ENCODE measurements at places on chromosomes 4 and X. TPM values are rescaled to one million over a fixed set of nuclear protein-coding genes. Genes with fewer than 3 reads are reported as not detected.

DNA sequence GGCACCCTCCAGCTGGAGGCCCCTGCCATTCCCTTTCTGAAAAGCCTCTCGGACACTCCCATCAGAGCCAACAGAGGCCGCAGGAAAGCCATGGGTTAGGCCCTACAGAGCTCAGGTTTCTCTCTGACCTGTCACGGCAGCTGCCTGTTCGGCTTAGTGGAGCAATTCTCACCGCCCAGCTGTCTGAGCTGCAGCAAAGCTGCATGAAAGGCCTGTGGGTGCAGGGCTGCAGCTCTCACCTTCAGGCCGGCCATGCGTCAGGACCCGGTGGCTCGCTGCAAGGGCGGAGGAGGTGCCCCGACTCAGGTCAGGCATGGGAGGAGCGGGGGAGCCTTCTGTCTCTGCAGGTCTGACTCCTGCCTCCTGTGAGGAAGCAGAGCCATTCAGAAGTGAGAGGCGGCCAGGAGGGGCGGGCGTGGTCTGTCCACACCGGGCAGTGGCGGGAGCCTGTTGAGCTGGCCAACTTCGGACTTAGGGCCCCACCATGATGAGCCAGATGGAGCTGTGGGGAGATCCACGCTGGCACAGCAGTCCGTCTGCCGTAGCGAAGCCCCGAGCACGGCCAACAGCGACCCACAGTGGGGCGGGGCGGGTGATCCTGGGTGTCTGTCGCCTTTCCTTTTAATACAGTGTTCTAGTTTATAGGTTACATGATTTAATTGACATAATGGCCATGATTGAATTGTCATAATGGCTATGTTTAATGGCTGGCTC, 23.4 kb downstream of the PDE6B start:
- H3K27ac ChIP-seq = no peak overlapping the region
- no peak for DNase-seq
- no peak overlapping the region for H3K4me3 ChIP-seq
- no peaks in the 10 kb centered on the region for H3K36me3 ChIP-seq

DNA sequence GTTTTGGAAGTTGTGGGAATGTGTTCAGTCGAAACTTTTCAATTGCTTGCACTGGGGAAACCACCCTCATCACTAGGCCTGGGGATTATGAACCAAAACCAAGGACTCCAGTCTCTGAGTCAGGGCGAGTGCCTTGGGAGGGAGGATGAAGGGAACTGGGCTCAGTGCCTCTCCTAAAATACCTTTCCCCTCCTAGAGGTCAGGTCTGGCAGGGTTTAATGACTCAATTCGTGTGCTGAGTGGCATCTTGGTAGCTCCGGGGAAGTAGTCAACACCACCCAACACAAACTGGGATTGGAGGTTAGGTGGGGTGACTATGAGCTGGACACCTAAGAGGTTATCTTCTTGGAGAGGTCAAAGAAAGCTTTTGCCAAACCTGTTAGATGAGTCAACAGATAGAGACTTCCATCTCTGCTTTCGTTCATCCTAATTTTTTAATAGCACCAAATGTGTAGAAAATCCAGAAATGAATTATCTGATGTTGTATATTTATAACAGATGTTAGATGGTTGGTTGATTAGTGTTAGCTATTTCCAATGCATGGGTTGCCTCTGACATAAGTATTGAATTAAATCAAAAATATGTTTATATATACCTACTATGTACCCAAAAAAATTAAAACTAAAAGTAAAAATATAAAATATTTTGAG, 202.8 kb downstream of the SHROOM3 start:
- no peaks in the 10 kb centered on the region for H3K36me3 ChIP-seq
- H3K27me3 ChIP-seq = no peaks in the 10 kb centered on the region
- no peak for DNase-seq
- no peak overlapping the region for H3K27ac ChIP-seq
- no peak overlapping the region for H3K4me3 ChIP-seq

GRCh38 chr4:101140228-101140627, 207.1 kb downstream of the PPP3CA start:
- no peak overlapping the region for H3K4me3 ChIP-seq
- H3K4me1 ChIP-seq = peaks cover 25% of the 10 kb centered on the region
- no peaks in the 10 kb centered on the region for H3K36me3 ChIP-seq
- no peaks in the 10 kb centered on the region for H3K27me3 ChIP-seq
- H3K27ac ChIP-seq = no peak overlapping the region
- DNase-seq = no peak

Gene AWAT2
- total RNA-seq = not detected

DNA sequence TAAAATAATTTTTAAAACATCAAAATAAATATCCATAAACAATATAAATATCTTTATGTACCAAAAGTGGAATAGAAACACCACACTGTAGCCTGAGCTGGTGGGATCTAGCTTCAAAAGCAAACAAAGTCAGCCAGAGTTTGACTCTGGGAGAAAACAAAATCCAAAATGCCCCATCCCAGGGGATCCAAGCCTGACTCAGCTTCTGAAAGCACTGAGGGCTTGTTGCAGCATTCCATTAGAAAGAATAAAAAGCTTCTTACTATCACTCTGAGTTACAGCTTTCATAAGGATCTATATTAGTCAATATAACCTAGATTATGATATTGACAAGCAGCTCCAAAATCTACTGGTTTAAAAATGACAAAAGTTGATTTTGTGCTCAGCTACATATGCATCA, 149.7 kb upstream of the ANKRD50 start:
- H3K4me1 ChIP-seq = no peaks in the 10 kb centered on the region
- H3K27me3 ChIP-seq = no peaks in the 10 kb centered on the region
- no peak overlapping the region for H3K4me3 ChIP-seq
- no peak for DNase-seq

Gene MAGEC2
- total RNA-seq = not detected
